Stimulated activated CD4-positive, alpha-beta T cell treated with anti-CD3 and anti-CD28 coated beads, TNF-alpha, amount 100 ng/mL, for 4 hours (primary cell): ENCODE measurements at places on chromosomes 3 and 15.

DNA sequence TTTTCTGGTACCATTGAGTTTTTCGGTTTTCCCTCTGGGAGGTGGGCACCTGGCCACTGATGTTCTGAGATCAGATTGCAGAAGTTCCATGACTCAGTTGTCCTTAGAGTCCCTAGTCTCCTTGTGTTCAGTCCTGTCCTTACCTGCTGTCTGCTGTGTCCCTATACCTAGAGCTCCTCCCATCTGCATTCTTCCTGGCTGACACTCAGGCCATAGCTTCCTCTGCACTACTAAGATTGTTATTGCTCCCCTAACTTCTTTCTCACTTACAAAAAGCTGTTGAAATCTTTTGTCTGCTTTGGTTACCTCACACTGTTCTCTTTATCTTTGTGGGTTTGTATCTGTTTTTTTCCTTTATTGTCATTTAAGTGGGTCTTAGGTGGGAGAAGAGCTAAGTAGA is 13.2 kb downstream of the USP3 start:
- no peak for DNase-seq

- no peak for DNase-seq
These were observed 18.3 kb upstream of the ATP8B4 start for GRCh38 chr15:50137330-50137761.

- no peak for DNase-seq
These were observed 326.3 kb upstream of the ICE2 start for GRCh38 chr15:60804986-60805949.

GRCh38 chr3:23710555-23710954 is 95.2 kb upstream of the UBE2E1 start:
- no peak for DNase-seq

DNA sequence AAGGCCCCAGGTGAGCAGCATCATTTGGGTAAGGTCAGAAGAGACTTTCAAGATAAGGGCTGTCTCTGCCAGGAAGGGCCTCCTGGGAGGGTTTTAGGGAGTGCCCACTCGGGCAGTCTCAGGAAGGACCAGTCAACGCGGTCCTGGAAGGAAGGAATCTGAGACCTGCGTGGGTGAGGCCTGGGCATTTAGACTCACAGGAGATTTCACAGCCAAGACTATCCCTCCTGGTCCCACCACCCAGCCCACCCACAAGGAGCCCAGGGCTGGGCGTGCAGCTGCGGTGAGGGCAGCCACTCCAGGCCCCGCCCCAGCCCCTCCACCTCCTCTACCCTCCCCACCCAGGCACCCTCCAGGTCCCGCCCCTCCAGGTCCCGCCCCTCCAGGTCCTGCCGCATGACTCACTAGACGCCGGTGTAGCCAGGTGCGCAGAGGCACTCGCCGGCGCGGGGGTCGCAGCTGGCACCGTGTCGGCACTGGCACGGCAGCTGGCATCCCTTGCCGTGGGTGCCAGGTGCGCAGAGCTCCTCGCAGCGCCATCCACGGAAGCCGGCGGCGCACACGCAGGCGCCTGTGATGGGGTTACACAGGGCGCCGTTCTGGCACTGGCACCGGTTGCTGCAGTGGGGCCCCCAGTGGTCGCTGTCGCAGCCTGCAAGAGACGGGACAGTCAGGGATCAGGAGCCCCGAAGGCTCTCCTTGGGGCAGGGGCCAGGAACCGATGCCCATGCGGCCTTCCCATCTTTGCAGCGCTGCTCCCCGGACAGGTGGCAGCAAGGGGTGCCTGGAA is 112.7 kb downstream of the RAB11A start:
- peak; percentile 41 for DNase-seq

DNA sequence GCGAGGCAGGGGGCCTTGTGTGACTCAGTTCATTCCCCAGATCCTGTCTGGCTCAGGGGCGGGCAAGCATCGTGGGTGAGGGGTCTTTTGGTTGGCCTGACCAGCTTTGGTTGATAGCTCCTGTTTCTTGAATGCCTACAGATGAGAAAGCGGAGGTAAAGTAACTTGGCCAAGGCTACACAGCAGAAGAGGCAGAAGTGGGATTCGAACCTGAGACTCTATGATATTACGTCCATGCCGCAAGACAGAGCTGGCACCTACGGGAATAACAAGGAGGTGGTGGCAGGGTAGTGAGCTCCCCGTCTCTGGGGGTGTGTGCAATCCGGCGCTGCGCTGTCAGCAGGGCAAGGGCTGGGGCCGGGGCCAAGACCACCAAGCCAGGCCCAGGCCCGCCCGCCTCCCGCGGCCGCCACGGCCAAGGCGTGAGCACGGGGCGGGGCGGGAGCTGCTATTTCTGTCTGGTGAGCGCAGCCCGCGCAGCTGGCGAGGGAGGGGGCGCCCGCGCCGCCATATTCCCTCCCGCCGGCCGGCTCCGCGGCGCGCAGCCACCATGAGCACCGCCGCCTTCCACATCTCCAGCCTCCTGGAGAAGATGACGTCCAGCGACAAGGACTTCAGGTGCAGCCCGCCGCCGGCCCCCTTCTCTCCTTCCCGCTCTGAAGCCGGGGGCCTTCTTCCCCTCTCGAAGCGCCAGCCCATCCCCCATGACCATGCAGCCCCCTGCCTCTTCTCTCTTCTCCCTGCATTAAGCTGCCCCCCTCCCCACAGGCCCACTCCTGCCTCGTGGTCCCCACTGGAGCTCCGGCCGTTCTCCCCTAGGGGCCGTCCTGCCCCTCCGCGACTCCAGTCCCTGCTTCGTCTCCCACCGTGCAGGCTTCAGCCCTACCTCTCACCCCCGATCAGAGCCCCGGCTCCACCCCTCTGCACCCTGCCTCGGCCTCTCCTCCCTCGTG is at the start of gene CAND2:
Gene CAND2, plus strand, starts transcription at position 510 of the 953 bp plus-strand sequence. Its CDS starts 41 bp downstream, at position 551.
- no peak for DNase-seq

GRCh38 chr3:82973791-82974190 is 1212.3 kb upstream of the GBE1 start:
- DNase-seq = no peak

GRCh38 chr3:108662142-108662738 is 72.7 kb downstream of the DZIP3 start:
- peak; percentile 39 for DNase-seq

DNA sequence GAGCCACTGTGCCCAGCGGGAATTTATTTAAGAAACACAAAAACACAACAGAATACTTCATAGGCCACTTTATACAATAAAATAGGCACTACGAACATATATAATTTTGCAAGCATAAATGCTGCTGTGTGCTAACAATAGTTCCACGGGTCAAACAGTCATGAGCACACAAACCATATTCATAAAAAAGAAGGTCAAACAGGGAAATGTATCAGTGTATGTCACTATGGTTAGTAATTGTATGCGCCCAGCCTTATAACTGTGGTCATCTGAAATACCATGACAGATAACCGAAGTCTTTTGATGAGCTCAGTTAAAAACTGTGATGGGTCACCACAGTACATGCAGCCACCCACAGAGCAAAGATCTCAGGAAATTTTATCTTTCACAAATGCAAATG is 38.1 kb upstream of the NR2C2 start:
- no peak for DNase-seq

DNA sequence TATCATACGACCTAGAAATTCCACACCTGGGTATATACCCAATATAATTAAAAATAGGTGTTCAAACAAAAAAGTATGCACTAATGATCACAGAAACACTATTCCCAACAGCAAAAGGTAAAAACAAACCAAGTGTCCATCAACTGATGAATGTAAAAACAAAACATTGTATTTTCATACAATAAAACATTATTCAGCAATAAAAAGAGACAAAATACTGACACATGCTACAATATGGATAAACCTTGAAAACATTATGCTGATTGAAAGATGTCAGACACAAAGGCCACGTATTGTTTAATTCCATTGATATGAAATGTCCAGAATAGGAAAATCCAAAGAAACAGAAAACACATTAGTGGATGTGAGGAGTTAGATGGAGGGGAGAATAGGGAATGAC is 71.0 kb downstream of the RPL22L1 start:
- no peak for DNase-seq

DNA sequence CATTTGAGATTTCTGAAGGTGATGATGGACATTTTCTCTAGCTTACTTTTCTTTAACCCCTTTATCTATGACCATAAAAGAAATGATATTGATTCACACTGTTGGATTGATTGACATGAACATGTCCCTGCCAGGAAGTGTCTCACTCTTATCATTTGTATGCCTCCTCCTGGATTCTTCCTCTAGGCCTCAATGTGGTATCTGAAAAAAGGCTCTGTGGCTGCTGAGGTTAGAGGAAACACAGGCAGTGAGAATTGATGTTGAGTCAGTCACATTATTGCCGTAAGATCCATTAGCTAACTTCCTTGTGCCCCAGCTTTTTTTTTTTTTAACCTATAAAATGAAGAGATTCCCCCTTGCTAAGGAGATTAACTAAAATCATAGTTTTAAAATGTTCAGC is 8.0 kb upstream of the THRB start:
- no peak for DNase-seq

DNA sequence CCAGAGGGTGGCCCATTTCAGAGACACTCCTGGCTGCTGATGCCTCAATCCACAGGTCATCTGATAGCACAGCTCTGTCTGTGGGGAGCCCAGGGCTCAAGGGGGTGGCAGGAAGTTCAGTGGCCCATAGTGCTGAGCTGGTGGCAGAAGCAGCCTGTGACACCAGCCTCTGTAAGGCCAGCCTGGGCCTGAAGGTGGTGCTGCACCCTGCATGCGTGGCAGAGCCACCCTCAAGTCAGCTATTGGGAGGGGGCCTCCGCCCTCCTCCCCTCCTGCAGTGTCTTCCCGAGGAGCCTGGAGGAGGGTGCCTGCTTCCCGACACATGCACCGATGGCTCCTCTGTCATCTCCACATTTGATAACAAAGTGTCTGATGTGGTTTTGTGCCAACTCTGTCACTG is 3.0 kb downstream of the PLA1A start:
- DNase-seq = no peak

DNA sequence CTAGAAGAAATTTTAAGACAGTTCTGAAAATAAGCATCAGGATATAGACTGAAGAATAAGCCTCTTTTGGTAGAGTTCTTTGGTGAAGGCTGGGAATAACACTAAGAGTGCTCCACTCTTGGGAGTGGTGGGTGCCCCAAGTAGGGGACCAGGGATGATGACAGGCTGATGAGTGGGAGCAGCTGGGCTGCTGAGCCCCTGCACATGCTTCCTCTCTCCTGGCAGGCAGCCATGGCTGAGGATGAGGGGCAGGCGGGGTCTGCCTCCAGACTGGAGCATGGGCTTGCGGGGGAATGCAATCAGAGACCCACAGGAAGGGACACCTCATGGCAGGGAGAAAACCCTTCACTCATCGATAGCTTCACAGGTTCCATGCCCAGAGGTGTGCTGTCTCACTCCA is 72.6 kb upstream of the RORA start:
- no peak for DNase-seq

DNA sequence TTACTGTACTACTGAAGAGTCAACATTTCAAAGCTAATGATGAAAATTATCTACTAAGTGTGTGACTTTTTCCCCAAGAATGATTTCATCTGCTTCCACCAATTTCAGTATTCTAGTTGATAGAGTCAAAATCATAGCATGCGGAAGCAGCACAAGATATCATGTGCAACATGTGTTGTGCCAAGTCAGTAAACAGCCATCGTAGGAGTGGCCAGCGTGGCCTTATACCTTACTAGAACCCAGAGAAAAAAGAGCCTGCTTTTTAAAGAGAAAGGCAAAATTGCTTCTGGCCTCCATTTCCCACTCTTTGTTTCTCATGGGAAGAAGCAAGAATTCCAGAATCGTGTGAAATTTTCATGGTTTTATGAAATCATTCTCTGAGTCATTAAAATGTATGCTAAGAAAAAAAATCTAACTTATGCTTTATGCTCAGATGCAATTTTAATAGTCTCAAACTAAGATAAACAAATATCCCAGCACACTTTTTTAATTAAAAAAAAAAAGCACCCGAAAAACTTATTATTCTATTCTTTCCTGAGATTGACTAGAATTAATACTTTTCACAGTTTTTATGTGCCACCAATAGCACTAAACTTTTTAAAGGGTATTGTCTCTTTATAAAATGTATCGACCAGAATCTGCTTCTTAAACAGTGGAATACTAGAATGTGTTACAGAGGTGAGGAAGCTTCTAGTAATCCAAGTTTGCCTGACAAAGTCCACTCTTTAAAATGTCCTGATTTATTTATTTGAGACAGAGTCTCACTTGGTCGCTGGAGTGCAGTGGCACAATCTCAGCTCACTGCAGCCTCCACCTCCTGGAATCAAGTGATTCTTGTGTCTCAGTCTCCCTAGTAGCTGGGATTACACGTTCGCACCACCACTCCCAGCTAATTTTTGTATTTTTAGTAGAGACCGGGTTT is 87.3 kb downstream of the MBNL1 start:
- DNase-seq = no peak

DNA sequence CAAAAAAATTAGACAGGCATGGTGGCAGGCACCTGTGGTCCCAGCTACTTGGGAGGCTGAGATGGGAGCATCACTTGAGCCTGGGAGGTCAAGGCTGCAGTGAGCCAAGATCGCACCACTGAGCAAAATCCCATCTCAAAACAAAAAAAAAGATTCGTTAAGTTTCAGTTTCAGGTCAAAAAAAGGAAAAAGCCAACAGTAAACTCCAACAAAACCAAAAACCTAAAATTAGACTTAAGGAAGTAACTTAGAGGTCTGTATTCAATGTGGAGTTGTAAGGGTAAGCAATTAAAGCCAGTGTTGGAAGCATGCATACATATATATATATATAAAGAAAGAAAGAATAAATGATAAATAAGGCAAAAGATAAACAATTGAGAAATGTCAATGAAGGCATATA is 11.8 kb downstream of the KPNA1 start:
- DNase-seq = no peak

- DNase-seq = no peak
These were observed 62.3 kb downstream of the DHX30 start for GRCh38 chr3:47865192-47865591.

DNA sequence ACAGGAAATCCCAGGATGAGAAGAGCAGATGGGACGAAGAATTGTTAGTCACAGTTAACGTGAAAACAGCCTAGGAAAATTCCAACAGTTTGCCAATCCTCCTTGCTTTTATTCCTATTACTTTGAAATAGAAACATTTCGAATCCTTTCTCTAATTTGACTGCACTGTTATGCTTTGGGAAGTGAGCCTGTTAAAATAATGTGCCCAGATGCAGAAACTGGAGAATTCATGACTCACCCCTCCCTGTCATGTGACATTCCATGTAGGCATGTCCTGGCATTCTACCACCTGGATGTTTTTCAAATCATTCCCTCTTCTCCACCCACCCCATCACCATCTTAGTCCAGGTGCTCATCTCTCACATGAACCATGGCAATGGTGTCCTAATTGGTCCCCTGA is 107.3 kb downstream of the MINAR1 start:
- DNase-seq = no peak

GRCh38 chr3:23824699-23825444 is 19.1 kb downstream of the UBE2E1 start:
- no peak for DNase-seq

GRCh38 chr15:35115155-35115725 is 30.1 kb upstream of the NANOGP8 start:
- DNase-seq = no peak

- DNase-seq = no peak
These were observed 7.7 kb upstream of the SYN2 start for GRCh38 chr3:11996480-11996879.

DNA sequence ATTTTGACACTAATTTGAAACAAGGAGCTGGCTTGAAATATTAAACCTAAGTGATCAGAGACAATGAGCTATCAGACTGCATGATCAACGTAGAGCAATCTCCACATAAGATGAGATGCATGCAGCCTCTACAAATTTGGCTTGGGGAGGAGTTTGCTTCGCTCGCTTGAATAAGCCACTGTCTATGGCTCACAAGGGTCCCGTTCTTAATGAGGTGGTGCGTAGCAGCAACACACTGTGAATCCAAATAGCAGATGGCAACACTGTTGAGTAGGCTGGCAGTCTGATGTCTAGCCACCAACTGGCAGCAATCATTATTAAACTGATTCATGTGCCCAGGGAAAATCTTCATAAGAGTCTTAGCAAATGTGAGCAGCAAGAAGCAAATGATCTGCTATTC is 125.4 kb upstream of the CCDC54 start:
- no peak for DNase-seq
